ENCODE measurements at places on chromosomes 4 and X.

GRCh38 chr4:100130491-100130890, 59.8 kb downstream of the DDIT4L start:
- no peak for DNase-seq

DNA sequence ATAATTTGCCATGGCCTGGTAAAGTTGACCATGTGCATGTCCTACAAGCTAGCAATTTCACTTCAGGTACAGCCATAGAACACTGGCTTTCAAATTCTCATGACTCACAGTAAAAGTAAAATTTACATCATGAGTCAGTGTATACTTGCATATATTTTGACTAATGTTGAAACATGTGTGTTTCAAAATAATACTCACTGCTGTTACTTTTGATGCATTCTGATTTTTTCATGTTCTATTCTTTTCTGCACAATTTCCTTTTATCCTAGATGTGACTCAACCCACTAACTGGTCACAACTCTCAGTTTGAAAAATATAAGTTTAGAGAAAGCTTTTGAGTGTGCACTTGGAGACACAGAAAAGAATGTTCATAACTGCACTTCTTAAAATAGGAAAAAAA, 365.7 kb downstream of the FGF13 start:
- DNase-seq: peak; percentile 69

DNA sequence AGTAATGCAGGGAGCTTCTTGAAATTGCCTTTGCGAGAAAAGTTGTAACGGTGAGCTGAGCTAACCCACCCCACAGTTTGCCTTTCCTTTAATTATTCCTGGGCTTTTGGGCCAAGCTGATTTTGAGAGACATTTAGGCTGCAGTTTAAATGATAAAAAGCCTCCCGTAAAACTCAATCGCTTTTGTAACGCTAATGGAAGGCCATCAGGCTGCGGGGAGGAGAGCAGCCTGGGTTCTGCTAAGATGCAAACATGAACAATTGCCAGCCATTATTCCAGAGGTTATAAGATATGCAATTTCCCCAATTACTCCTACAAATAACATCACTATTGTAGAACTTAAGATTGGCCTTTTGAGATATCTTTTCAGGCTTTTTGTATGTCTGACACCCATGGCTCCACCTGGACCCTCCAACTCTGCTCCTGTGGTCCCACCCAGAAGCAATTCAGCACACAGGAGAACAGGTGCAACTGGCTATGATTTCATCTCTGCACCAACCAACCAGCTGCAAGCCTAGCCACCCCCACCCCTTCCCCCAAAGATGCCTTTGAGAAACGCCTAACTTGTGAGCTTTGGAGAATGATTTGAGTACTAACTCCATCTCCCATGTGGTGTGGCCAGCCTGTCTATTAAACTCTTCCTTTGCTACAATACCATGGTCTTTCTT, 108.2 kb upstream of the FAM9C start:
- no peak for DNase-seq

- DNase-seq: no peak
These were observed 13.9 kb downstream of the QDPR start for GRCh38 chr4:17497890-17498523.

- DNase-seq: peak; percentile 23
These were observed 142.1 kb downstream of the BCOR start for GRCh38 chrX:39955625-39956024.

DNA sequence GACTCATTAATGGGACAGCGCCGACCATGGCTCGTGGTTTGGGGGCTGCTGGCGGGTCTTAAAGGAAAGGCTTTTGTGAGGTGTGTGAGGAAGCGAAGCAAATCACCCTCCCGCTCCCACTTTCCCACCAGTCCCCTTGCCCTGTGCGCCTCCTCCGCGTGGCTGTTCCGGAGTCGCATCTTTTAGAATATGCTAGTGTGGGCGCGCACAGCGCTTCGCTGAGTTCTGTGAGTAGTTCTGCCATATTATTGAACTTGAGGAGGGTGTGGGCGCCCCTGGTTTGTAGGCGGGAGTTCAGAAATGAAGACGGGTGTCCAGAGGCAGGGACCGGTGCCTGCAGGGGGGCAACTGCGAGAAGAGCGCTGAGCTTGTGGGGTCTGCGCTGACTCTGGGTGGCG, 49.1 kb downstream of the ZNF141 start:
- DNase-seq: no peak

GRCh38 chrX:8462488-8462887, 2.1 kb upstream of the VCX3B start:
- DNase-seq: no peak

GRCh38 chr4:25308306-25308705, 4.3 kb upstream of the ZCCHC4 start:
- DNase-seq: no peak

DNA sequence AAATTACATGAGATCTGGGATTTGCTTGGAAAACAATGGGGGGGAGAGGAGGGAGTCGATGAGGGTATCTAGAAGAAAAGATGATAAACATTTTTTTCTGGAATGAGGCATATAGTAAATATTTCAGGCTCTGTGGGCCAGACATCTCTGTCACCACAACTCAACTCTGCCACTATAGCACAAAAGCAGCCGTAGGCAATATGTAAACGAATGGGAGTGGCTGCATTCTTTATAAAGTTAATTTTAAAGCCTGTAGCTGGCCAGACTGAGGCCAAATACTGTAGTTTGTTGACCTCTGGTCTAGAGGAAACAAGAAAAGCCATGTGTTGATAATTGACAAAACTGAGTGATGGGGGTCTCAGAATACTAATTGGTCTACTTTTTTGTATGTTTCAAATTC, 14.1 kb upstream of the TCEANC start:
- DNase-seq: no peak

GRCh38 chrX:135505351-135505750, 15.1 kb upstream of the INTS6L start:
- no peak for DNase-seq

- DNase-seq: no peak
These were observed 111.1 kb downstream of the ZNF330 start for GRCh38 chr4:141331534-141332358.

DNA sequence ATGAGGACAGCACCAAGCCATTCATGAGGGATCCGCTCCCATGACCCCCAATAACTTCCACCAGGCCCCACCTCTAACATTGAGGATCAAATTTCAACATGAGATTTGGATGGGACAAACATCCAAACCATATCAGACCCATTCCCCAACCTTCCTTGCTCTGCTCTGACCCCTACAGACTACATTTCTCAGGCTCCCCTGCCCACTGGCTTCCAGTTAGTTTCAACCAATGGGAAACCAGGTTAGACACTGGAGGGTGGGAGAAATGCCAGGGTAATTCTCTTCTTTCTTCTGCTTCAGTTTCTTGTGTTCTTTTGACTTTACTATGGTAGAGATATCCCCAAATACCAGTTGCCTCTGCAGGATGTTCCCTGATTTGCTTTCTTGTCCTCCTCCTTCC, 125.7 kb downstream of the CLCN4 start:
- no peak for DNase-seq

GRCh38 chrX:135707880-135708279, 5.6 kb upstream of the CT45A1 start:
- DNase-seq: peak; percentile 50

DNA sequence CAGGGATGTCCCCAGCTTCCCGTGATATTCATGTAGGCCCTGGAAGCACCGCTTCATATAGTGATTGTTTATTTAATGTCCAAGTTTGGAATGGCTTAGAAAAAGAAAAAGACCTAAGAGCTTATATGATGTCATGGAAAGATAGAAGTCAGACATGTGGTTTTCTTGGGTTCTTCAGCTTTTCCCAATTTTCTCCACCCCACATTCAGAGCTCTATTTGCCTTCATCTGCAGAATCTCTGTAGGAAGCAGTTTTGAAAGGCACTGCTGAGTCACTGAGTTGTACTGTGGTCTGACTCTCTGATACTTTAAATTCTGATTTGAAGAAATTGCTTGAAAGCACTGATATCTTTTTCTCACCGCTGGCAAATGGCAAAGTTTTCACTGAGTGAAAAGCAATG, 120.6 kb upstream of the EDNRA start:
- no peak for DNase-seq

GRCh38 chrX:70434914-70435586, 9.6 kb upstream of the DLG3 start:
- DNase-seq: no peak

DNA sequence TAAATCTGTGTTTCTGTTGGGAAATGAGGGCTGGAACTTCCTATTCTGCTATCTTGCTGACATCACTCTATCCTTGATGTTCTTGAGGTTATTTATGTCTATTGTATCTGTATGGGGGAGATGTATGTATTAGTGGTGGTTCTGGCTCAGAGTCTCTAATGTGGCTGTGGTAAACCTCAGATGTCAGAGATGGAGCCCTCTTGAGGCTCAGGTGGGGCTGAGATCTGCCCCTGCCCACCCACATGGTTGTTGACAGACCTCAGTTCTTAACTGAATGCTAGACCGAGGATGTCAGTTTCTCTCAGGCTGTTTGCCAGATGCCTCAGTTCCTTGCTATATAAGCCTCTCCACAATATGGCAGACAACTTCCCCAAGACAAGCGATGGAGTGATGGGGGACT, 3.3 kb upstream of the CPE start:
- no peak for DNase-seq

DNA sequence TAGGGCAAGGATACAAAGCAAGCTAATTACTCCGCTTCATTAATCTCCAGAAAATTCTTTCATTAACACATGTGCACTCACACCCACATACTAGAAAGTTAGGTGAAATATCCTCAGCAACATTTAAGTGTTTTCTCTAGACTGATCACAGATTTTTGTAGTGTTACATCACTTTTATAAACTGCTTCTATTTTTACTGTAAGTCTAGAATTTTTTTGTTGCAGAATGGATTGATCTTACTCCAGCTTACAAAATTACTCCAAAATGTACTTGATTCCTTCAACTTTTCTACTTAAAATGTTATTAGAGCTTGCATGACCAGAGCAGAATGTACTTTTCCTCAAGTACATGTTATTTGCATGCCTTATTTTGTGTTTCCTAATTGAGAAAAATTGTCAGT, 2325.2 kb downstream of the PCDH7 start:
- no peak for DNase-seq

DNA sequence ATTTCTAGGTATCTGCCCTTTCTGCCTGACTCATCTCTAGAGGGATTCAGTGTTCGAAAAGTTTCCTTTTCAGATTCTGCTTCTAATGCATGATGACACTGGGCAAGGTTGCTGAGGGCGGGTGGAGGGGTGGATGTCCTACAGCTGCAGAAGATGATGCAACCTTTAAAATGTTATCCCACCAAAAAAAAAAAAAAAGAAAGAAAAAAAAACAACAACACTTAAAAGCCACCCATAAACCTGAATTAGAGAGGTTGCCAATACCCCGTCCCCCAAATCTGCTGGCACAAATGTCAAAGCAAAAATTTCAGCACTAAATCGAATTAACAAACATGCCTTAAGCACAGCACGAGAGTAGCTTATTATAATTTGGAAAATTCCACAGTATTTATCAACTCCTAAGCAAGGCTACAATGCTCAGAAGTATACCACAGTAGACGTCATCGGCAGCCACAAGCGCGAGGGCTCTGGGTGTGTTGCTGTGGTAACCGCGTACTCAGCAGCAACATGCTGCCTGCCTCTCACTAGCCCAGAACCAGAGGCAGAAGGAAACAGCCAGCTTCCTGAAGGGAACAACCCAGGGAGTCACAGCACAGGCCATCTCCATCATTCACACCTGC, 167.5 kb upstream of the MAP3K15 start:
- DNase-seq: peak; percentile 86

DNA sequence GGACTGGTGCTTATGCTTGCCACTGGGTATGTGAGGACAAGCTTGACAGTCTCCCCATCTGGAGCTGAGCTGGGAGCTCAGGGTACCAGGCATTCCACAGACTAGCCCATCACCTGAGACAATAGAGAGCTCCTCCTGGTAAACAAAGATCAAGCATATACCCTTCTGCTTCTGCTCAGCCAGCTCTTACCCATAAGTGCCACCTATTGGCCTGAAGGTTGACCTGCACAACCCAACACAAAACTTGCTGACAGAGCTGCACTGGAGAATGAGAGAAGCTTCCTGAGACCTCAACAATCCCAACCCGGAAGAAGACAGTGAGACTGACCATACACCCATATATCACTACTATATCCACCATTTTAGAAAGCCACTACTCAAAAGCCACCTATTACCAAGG, 1049.2 kb upstream of the INTU start:
- no peak for DNase-seq

DNA sequence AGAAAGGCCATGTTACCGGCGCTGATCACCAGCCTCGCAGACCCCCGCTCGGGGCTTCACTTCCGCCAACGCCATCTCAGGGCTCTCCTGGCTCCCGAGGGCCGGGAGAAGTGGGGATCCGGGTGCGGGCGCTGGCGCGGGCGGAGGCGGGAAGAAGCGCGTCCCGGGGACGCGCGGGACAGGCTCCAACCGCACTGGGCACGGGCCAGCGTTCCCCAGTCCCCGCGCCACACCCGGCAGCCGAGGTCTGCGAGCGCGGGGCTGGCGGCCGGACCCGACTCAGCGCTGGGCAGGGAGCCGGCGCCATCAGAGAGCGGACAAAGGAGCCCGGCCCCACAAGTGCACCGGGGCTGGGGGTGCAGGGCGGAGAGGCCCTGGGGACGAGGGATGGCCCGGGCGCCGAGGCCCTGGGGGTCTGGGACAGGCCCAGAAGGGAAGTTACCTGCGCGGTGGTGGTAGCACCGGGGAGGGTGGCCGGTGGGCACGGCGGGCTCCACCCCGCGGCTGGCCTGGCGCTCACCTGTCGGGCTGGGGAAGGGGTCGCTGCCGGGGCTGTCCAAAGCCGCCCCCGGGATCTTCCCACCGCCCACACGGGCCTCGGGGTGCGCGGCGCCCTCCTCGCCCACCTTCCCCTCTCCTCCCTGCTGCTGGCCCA, 449 bp downstream of the CTPS2 start:
- no peak for DNase-seq

DNA sequence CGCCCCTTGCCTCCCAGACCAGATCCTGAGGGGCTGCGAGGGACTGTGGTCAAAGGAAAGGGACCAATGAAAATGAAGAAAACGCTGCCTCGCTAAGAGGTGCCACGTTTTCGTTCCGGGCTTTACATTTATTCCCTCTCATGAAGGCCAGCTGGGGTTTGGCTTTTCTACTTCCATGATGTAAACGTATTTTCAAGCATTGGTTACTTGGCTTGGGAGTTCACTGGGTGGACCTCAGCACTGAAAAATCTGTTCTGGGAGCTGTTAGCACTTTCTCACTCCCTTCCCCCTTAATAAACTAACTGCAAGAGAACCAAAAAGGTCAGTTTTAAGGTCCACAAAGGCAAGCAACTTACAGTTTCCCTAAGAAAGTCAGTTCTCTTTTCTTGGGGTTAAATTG, 40.6 kb upstream of the ADGRG2 start:
- DNase-seq: no peak
